ENCODE measurements at places on chromosomes 11 and 22. TPM values are rescaled to one million over a fixed set of nuclear protein-coding genes. Genes with fewer than 3 reads are reported as not detected.

DNA sequence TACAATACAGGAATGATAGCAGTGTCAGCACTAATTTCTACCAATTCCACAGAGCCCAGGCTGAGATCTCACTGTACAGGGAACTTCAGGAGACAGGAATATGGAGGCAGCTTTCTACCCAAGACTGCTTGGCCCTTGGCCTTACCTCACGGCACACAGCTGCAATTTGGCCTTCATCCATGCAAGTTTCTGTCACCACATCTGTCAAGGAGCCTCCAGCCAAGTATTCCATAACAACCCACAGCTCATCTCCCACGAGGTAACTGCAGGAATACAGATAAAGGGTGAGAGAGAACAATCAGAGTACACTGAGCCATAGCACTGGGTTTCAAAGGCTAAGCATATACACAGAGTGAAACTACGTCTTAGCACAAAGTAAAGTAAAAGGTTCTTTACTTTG lies 39.0 kb upstream of the GDPD4 start:
- no peak for DNase-seq

- peak; percentile 26 for DNase-seq
These were observed 68.2 kb downstream of the EMSY start for GRCh38 chr11:76512851-76513653.

DNA sequence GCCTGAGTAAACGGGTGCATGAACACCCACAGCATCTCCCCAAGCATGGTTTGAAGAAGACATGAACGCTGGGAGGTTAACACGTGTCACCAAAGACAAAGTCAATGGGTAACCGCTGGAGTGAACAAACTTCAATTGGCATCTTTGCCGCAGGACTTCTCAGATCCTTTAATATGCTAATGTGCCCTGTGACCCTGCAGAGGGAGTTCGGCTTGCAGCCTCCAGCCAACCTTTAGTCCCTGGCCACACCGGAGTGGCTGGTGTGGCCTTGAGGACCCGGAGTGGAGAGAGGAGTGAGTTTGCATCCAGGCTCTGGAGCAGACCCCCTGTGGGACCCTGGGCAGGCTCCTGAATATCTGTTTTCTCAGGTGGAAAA lies 57.0 kb downstream of the FLRT1 start:
- no peak for DNase-seq

GRCh38 chr11:7307836-7308235 lies 56.1 kb downstream of the SYT9 start:
- DNase-seq: no peak

GRCh38 chr11:20310596-20311394 lies 52.7 kb upstream of the HTATIP2 start:
- DNase-seq: no peak

- peak; percentile 73 for DNase-seq
These were observed 2.2 kb upstream of the TUT1 start for GRCh38 chr11:62593434-62594044.

DNA sequence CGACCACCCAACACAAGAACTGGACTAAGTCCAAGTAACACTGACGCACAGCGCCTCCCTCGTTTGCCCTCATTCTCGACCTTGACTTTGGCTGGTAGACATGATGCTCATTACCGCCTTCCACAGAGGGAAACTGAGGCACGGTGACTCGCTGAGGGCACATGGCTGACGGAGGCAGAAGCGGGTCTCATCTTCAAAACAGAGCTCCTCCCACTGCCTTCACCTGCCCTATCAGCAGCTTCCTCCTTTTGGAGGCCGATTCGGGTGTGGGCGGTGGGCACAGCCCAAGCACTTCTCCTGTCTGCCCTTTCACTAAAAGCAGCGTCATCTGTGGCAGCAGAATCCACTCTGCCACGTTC lies 2.0 kb upstream of the KMT5B start:
- DNase-seq: no peak

DNA sequence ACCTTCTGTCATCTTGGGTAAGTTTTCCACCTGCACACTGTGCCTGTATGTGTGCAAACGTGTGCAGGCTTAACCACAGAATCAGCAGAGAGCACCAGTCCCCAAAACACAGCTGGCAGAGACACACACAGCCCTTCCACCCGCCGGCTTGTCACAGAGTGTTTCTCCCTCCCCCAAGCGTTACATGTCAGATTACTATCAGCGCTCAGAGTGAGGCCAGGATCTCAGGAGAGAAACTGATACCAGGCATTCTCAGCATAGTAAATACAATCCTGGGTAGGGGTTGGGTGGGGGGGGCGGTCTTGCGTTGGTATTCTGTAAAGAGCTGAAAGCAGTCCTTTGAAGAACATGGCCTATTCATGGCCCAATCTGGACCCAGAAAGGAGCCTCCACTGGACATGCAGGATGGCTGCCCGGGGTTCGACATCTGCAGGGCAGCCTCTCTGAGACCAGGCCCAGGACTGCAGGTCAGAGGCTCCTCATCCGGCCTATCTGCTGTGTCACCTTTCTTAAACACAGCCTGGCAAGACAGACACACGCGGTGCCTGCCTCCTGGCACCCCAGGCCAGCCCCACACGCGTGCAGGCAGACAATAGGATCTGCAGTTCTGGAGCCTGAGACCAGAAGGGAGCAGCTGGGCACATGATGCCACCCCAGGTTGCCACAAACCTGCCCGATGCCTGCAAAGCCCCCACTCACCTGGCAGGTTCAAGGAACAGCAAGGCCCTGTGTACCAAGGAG lies 1.7 kb downstream of the OSBPL5 start:
- no peak for DNase-seq

DNA sequence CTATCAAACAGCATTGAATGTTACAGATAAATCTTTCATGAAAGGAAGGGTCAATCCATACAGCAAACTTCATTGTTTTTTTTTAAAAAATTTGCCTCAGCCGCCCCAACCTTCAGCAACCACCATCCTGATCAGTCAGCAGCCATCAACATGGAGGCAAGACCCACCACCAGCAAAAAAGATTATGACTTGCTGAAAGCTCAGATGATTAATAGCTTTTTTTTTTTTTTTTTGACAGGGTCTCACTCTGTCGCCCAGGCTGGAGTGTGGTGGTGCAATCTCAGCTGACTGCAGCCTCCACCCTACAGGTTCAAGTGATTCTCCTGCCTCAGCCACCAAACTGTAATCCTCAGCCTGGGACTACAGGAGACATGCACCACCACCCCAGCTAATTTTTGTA lies 18.0 kb upstream of the CD3E start:
- no peak for DNase-seq

DNA sequence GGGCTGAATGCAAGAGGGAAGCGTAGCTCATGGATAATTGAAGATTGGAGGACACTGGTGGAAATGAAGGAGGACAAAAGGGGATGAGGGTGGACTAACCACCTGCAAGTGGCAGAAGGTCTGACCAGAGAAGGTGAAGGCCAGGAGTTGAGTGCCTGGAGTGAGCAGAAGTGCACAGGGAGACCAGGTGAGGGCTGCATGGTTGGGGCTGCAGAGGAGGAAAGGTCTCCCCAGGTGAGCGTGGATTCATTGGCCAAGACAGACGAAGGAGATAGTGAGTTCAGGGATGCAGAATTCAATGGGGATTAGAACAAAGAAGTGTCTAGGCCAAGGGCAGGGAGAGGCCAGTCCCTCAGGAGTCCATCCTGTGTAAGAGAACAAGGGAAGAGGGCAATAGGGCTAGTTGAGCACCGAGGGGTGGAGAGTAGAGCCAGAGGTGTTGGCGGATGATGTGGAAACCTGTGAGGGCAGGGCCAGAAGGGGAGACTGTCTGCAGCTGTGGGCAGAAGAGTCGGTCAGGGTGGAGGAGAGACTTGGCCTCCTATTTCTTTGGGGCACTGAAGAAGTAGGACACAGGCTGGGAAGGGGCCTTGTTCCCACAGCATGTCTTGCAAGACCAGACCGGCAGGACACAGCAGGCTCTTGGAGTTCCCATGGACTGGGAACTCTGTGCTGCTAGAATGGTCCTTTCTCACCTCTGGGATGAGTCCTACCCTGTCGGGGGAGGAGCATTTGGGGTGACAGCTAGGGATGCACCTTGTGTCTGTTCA lies 6.7 kb downstream of the TRIM29 start:
- no peak for DNase-seq

Gene KCNJ11
- total RNA-seq: 10.5 TPM

Gene HNRNPUL2
- 14.0 TPM for total RNA-seq

Gene MRE11
- 17.6 TPM for total RNA-seq
